ENCODE measurements at places on chromosomes 1 and 21.

DNA sequence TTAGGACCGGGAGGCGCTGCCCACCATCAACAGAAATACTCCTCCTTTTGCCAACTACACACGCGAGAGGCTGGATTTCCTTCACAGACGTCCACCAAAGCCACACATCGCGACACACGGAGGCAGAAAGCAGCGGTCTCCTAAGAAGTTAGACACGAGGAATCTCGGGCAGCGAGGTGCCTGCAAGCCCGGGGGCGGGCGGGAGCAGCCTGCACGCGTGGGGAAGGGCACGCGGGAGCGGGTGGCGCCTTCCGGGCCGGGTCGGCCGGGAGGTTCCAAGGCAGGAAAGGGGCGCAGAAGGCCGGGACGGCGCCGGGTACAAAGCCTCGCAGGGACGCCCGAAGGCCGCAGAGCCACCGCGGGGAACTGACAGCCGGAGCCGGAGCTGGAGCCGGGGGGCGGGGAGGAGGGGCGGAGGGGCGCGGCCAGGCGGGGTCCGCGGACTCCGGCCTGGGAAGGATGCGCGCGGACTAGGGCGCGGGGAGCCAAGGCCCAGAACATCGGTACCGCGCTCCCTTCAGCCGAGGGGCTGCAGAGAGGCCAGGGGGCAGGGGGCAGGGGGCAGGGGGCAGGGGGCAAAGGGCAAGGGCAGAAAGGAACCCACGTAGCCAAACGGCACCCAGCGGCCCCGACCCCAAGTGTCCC lies 722 bp downstream of the NPHP4 start:
- no peak for DNase-seq

GRCh38 chr1:244205171-244205570 lies 154.1 kb downstream of the ZBTB18 start:
- no peak for DNase-seq

- no peak for DNase-seq
Measured at GRCh38 chr1:23964790-23965740, 5.4 kb downstream of the PNRC2 start.

- DNase-seq, result no peak
Measured at GRCh38 chr21:39105341-39105765, 77.9 kb downstream of the PSMG1 start.

GRCh38 chr1:174769961-174770549 lies 229.7 kb upstream of the CACYBP start:
- peak; percentile 60 for DNase-seq

DNA sequence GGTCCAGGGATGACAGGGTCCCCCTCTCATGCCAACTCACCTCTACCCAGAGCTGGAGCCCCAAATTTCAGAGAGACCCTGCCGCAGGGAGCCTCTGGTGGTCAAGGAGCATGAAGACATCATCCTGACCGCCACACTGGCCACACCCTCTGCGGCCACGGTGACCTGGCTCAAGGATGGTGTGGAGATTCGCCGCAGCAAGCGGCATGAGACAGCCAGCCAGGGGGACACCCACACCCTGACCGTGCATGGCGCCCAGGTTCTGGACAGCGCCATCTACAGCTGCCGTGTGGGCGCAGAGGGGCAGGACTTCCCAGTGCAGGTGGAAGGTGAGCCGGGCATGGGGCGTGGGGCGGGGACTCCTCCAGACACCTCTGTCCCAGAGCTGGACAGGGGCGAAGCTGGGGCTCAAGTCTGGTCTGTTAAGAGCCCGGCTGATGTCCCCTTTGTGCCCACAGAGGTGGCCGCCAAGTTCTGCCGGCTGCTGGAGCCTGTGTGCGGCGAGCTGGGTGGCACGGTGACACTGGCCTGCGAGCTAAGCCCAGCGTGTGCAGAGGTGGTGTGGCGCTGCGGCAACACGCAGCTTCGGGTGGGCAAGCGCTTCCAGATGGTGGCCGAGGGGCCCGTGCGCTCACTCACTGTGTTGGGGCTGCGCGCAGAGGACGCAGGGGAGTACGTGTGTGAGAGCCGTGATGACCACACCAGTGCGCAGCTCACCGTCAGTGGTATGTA lies 66.0 kb downstream of the OBSCN start:
- DNase-seq, result no peak

DNA sequence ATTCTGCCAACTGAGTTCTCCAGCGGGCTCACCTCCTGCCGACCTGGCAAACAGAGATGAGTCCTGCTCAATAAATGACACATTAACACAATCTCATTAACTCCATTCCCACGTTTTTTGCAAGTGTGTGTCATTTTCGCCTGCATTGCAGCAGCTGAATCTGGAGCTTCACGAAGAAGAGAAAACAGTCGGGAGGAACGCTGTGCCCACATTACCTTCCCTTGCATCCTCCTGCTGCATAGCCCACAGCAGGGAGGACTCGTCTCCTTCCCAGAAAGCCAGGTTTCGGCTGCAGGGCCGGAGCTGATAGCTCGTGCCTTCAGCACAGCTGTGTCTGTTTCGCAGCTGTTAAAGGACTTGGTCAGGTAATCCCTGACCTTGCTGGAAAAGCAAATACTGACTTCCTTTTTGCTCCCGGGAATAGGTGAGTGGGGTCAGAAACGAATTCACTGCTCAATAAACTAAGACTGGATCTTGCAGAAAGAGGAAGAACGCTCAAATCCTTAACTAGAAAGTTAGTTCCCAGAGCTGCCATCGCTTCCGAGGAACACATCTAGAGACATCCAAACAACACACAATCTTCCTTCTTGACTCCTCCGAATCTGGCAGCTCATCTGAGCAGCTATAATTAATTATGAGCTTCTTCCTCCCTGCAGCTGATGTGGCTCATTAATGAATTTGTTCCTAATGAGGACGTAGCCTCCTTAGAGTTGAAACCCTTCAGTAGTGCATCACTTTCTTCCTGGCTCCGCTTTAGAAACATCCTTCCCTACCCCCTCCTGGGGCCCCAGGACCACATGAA lies 33.0 kb downstream of the KANK4 start:
- no peak for DNase-seq

GRCh38 chr1:93411000-93411399 lies 36.9 kb upstream of the FNBP1L start:
- DNase-seq, result no peak

- no peak for DNase-seq
Measured at GRCh38 chr1:41673378-41673777, 188.9 kb upstream of the EDN2 start.

- no peak for DNase-seq
Measured at GRCh38 chr1:246372559-246372958, 134.5 kb downstream of the SMYD3 start.

GRCh38 chr1:205504311-205505075 lies at the start of gene CDK18:
CDK18 (plus strand) TSS chr1:205504669; CDS start chr1:205523168, 18,499 bp downstream.
- no peak for DNase-seq

GRCh38 chr1:25460020-25460419 lies 29.3 kb downstream of the MACO1 start:
- DNase-seq, result no peak

DNA sequence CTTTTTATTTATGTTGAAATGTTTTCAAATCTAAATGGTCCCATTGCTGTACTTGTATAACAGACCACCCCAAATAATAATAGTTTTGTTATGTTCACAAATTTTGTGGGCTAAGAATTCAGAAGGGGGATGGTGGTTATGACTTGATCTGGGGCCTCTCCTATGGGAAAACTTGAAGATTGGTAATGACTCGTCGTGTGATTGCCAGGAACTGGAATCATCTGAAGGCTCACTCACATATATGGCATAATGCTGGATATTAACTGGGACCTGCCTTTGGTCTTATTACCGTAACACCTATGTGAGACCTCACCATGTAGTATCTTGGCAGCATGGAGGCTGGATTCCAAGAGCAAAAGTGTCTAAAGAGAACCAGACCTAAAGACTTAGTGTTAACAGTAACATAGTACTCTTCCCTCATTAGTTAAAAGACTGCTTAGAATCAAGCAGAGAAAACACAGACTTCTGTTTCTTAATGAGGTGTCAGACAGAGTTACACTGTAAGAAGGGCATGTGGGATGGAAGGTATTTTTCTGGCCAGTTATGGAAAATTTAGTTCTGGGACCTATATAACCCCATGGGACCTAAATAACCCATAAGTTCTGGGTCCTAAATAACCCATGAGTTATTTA lies 11.9 kb downstream of the LYPLAL1 start:
- no peak for DNase-seq

All from kidney capillary endothelial cell (primary cell).